Liver (tissue), 10 donors: ENCODE measurements at places on chromosomes 2 and 18.
A peak's percentile ranks its signal among the peaks of the same experiment; 100 is the strongest.

- DNase-seq = no peak
These were observed 572.3 kb downstream of the IRS1 start for GRCh38 chr2:226227341-226227740.

DNA sequence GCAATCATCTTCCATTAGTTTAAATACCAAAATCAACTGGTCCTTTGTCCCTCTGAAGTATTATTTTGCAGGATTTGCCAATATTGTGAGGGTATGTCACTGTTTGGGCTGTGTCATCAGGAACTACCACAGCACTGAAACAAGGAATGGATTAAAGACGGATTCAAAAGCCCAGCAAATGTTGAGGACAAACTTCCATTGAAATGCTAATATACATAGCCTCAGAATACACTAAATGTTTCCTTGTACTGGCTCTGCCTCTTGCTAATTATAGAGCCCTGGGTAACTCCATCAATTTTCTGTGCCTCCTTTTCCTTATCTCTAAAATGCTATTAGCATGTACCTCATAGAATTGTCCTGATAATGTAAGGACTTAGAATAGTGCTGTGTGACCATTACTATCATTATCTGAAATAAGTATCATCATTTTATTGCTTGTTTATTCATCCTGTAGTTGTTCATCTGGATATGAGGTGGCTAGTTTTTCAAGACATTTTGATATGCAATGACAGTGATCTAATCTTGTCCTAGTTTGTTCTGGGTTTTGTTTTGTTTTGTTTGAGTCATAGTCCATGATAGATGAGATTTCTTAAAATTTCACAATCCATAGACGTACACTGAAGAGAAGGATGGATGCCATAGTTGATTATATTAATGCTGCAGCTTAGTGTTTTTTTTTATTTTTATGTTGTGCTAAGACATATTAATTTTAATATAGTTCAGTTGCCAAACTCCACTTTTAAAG lies 333.4 kb upstream of the KCNH7 start:
- DNase-seq = no peak

GRCh38 chr2:182767578-182767977 lies 51.5 kb downstream of the DNAJC10 start:
- no peak for DNase-seq

DNA sequence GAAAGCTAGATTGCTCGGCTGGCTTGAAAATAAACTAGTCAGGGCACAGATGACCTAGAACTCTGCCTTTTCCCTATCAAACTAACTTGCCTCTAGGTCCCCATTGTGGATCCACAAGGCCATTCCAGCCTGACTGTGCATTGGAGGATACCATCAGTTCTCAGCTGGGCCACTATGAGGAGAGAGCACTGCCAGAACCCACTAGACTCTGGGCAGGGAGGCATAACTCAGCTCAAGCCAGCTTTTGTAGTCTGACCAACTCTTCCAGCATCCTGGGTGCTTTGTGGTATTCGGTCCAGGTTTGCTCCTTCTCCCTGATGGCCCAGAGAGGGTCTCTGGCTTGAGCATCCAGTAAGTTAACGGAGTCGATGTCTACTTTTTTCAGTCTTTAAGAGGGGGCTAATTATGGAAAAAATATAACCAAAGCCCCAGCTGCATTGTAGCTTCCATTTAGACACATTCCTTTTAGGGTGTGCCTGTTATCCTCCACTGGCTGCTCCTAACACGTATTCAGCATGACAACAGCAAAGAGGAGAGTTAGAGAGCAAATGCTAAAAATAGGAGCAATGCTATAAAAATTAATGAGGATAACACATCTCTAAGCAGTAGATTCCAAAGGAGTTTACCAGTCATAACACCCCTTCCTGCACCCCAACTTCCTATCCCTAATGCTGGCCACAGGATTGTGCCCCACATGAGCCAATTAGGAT lies 15.2 kb downstream of the GKN2 start:
- DNase-seq = no peak

GRCh38 chr2:105502625-105503334 lies 103.9 kb upstream of the FHL2 start:
- DNase-seq = no peak

- DNase-seq = no peak
These were observed 656.0 kb upstream of the CELF4 start for GRCh38 chr18:38221476-38222100.

GRCh38 chr2:219484343-219485200 lies 14.1 kb upstream of the GMPPA start:
- DNase-seq = no peak

DNA sequence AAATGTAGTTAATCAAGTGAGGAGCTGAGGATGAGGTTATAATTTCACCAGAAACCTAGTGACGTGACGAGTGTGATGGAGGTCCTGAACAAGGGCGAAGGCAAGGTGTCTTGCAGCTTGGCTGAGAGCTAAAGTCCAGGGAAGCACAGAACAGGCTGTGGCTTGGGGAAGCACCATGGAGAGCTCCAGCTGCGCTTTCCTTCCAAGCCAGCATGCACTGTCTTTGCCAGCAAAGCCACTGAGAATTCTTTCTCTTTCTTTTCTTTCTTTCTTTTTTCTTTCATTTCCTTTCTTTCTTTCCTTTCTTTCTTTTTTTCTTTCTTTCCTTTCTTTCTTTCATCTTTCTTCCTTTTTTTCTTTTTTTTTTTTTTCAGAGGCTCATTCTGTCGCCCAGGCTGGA lies 239.3 kb downstream of the FBXO15 start:
- no peak for DNase-seq

DNA sequence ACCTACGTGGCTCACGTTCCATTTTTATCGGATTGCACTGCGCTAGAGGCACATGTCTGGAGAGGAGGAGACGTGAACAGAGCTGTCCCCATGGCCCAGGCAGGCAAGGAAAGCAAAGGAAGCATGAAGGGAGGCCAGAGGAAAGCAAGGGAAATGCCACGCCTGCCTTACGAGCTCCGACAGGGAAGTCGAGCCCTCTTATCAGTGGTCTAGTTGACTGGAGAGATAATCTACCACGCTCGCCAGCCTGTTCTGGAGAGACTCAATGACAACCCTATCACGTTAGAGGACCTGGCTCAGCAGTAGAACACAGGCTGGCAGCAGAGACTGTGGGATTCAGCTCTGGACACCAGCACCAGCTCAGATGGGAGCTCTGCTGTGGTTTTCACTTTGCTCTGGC lies 202.6 kb upstream of the ID2 start:
- no peak for DNase-seq

- DNase-seq = no peak
These were observed 35.0 kb downstream of the TTC32 start for GRCh38 chr2:19866771-19867170.

DNA sequence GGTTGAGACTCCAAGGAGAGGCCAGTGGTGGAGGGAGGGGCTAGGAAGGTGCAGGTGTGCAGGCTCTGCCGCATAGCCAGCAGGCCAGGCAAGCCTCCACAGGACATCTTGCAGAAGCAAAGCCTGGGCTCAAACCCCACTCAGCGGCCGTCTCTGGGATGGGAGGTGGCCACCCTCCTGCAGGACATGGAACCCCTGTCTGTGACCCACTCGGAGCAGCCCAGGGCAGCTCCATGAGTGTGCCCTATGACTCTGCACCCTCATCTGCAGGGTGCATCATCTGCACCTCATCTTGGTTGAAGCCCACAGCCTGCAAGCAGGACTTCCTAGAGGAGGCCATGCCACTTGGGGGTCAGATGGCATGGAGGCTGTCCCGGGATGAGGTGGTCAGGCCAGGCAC lies 46.3 kb downstream of the GPC1 start:
- DNase-seq = peak; percentile 30

GRCh38 chr2:12169721-12170120 lies 423.3 kb downstream of the LPIN1 start:
- no peak for DNase-seq

- peak; percentile 74 for DNase-seq
These were observed at the start of gene ANXA4 for GRCh38 chr2:69741575-69742321. Gene ANXA4, plus strand, starts transcription at chr2:69742134. Its CDS starts 39,432 bp downstream, at chr2:69781566.

DNA sequence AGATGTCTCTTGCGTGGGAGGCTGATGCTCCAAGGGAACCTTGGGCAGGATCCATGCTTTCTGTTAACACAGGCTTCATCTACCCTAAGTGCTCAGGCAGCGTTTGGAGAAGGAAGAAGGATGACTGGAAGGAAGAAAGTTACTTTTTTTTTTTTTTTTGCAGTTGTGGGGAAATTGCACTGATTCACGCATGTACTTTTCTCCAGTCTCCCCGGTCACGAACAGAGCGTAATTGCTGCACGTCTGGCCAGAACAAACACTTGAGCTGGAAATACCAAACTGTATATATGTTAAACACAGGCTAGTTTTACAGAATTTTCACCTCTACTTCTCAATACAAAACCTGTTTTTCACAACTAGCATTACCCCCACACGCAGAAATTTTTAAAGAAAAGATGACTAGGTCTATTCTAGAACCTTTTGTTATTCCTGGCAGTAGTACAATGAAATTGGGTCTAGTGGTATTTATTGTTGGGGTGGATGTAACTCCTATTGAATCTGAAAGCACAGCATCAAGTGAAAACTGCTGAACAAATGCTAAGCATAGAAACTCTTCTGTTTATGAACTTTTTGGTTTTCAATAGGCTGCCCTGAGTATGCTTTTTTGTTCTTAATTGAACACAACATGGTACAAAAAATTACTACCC lies 9.3 kb upstream of the SCYGR5 start:
- no peak for DNase-seq

DNA sequence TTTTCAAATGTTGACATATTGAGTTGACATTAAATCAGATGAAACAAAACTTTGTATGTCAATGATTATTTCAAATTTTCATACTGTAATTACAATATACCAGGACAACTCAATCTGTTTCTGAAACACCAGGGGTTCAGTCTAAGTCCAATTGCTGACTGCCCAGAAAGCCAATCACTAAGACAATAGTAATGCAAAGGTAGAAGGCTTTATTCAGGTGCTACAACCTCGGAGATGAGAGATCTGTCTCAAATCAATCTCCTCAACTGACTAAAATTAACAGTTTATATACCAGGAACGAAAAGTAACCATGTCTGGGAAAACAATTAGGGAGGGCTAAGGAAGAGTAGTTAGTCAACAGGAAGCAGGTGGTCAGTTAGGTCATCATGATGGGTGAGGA lies 1400.4 kb downstream of the SUCLG1 start:
- no peak for DNase-seq

- no peak for DNase-seq
These were observed 35.0 kb downstream of the ITGA6 start for GRCh38 chr2:172462373-172462848.

DNA sequence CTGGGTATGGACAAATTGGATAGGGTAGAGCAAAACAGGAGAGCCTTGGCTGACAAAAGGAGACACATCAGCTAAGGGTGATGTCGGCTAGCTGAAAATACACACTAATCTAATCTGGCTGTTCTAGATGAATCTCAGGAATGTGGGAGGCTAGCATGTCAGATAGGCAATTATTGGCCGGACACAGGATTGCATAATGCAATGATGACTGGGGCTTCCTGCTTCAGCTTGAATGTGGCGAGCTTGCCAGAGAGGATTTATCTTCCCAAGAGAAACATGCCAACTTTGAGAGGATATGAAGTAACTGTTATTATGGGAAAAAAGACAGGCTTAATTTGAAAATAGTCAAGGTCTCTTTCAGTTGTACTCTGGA lies 102.4 kb downstream of the TRIB2 start:
- no peak for DNase-seq

- DNase-seq = no peak
These were observed 256.5 kb downstream of the CELF4 start for GRCh38 chr18:37309059-37309458.

DNA sequence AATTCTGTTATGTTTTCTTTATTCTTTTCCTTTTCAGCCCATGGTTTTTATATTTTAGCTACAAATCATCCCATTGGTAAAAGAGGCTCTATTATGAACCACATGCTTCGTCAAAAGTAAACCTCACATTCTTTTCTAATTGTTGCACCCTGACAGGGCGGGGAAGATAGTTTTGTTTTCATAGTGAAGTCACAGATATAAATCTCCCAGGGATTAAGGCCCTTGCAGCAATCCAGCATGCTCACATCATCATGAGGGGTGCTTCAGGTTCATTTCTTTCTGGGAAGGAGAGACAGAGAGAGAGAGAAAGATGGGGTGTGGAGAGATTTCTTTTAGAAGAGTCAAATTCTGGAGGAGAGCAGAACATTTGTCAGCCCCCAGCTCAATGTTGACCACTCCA lies 124.5 kb upstream of the CDC42EP3 start:
- DNase-seq = no peak

DNA sequence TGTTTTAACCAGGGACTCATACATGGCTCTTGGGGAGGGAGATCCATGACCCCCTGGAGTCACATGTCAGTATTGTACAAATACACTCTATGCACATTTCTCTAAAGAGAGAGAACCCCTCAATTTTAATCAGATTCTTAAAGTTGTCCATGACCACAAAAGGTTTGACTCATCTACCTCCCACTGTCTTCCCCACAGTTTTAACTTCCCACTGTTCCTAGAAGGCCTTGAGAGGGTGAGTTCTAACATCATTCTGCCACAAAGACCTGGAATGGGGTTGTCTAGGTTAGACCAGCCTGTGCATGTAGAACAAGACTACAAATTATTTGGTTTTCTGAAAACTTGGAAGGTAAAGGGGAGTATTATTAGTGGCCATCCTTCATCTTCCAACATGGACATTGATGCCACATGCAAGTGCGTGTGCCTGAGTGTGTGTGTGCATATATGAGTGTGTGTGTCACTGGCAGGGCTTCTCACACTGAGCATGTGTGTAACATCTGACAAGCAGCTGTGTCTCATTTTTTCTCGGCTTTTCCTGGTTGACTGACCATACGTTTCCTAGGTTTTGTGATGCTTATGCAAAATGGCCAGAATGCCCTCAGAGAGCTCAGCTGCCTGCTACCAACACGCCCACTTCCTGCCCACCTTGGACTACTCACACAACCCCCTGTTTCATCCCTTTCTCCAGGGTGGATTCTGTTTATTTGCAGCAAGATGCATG lies 94.6 kb upstream of the LGALSL start:
- no peak for DNase-seq

GRCh38 chr18:54860941-54861340 lies 32.7 kb downstream of the RAB27B start:
- no peak for DNase-seq

GRCh38 chr18:46013484-46014189 lies 46.5 kb upstream of the EPG5 start:
- no peak for DNase-seq

DNA sequence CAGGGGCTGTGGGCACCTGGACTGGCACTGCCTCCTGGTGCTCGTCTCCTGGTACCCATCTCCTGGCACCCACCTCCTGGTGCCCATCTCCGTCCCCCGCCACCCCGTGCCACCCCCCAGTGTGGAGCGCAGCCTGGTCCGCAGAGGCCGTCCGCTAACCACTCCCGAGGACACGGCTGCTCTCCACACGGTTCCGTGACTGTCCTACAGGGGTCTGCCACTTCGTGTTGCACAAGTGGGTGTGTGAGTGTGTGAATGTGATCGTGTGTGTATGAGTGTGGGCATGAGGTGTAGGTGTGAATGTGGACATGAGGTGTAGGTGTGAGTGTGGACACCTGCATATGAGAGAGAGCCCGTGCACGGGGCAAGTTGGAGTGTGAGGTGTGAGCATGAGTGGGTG lies 119.4 kb upstream of the HS6ST1 start:
- DNase-seq = peak; percentile 20

- DNase-seq = no peak
These were observed 44.3 kb downstream of the SNRPD1 start for GRCh38 chr18:21656402-21656801.
